ENCODE measurements at places on chromosomes 2 and 18. TPM values are rescaled to one million over a fixed set of nuclear protein-coding genes. Genes with fewer than 3 reads are reported as not detected.

GRCh38 chr2:172999641-173000386 lies 75.8 kb upstream of the MAP3K20 start:
- no peak for DNase-seq

The COL4A3 gene
- 4.4 TPM for total RNA-seq

The ZSWIM2 gene
- not detected for total RNA-seq

DNA sequence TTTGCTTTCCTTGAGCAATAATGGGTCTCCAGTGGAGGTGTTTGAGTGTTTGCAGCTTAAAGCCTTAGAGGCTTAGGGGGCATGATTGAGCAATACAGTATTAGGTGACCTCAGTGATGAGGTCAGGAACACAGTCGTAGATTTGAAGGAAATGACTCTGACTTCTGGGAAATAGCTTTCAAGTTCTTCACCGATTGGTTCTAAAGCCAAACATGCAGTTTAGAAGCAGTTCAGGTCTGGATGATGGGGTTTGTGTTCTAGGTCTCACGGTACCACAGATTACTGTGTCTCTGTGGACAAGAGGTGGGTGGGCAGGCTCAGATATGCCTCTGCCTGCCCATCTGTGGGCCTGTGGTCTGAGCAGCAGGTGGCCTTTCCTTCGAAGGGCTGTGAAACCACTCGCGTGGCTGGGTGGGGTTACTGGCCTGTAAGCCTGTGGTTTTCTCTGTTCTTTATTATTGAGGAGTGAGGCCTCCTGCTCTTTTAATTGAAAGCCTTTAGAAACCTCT lies 7.8 kb downstream of the MTHFD2 start:
- no peak for DNase-seq

- DNase-seq, result no peak
Observed at GRCh38 chr2:19351899-19352697, 6.3 kb downstream of the OSR1 start.

The SERPINB10 gene
- total RNA-seq, result not detected

DNA sequence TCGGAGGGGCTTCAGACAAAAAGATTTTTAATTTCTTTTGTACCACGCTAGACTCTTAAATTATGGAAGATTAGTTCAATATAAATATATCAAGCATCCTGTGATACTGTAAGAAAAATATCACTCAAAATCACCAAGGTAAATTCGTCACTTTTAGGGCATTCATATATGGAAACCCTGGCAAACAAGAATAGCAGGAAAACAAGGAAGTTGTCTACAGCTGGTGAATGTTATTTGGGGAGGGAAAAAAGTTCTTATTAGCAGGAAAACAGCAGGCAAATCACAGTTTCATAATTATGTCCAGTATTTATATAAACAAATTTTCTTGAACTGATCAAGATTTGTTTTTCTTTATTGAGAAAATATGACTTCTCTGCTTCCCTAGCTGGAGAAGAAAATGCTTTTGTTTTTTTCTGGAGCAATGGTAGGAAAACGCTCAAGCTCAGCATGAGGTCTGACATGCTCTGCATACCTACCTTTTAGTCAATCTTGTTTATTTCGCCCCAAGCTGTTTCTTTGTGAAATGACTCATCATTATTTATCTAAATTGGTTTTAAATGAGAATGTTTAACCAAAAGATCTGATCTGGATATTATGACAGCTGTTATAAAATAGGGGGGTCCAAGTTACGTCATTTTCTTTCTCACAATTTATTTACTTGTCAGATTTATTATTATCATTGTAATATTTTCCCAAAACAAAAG lies 14.7 kb downstream of the LINC00305 start:
- DNase-seq, result no peak

- no peak for DNase-seq
Observed at GRCh38 chr18:26322890-26323653, 96.8 kb downstream of the TAF4B start.

GRCh38 chr18:35463050-35463449 lies 34.7 kb downstream of the INO80C start:
- DNase-seq, result no peak

GRCh38 chr2:23695890-23696751 lies 230.8 kb downstream of the ATAD2B start:
- no peak for DNase-seq

- no peak for DNase-seq
Observed at GRCh38 chr2:2744107-2744506, 413.0 kb upstream of the MYT1L start.

- DNase-seq, result no peak
Observed at GRCh38 chr18:53629337-53629736, 595.1 kb downstream of the MBD2 start.

The MAP2 gene
- total RNA-seq, result 6.2 TPM

GRCh38 chr2:213252206-213252605 lies 32.1 kb upstream of the SPAG16 start:
- no peak for DNase-seq

The MALL gene
- total RNA-seq, result 11.8 TPM

GRCh38 chr18:9835825-9836224 lies 49.9 kb upstream of the TXNDC2 start:
- no peak for DNase-seq

- DNase-seq, result no peak
Observed at GRCh38 chr2:29074411-29074810, at the start of gene PCARE. TSS of gene PCARE (minus strand) at chr2:29074523. CDS start at chr2:29074261, 262 bp downstream.

- no peak for DNase-seq
Observed at GRCh38 chr2:65917986-65918385, 485.6 kb upstream of the SPRED2 start.

DNA sequence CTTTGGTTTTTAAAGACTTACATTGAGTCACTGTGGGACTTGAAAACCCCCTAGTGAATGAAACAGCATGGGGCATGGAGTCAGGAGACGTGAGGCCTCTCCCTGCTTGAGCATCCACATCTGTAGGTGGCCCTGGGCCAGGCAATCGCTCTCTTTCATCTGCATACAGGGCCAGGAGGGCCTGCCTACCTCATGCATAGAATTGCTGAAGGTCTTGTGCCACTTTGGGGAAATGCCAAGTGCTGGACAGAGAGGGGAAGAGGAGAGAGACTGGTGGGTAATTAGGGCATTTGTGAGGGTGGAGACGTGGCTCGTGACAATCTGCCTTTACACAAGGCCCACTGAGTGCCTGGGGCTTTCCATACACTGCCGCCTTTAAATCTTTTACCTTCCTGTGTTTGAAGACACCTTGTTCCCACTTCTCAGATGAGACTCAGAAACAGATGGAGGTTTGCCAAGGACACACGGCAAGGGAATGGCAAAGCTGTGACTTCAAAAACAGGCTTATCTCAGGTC lies 322.2 kb upstream of the HS6ST1 start:
- no peak for DNase-seq

The MC2R gene
- total RNA-seq, result not detected

GRCh38 chr2:45554073-45554741 lies 56.9 kb downstream of the SRBD1 start:
- DNase-seq, result no peak

The HOXD9 gene
- total RNA-seq, result 0.16 TPM

DNA sequence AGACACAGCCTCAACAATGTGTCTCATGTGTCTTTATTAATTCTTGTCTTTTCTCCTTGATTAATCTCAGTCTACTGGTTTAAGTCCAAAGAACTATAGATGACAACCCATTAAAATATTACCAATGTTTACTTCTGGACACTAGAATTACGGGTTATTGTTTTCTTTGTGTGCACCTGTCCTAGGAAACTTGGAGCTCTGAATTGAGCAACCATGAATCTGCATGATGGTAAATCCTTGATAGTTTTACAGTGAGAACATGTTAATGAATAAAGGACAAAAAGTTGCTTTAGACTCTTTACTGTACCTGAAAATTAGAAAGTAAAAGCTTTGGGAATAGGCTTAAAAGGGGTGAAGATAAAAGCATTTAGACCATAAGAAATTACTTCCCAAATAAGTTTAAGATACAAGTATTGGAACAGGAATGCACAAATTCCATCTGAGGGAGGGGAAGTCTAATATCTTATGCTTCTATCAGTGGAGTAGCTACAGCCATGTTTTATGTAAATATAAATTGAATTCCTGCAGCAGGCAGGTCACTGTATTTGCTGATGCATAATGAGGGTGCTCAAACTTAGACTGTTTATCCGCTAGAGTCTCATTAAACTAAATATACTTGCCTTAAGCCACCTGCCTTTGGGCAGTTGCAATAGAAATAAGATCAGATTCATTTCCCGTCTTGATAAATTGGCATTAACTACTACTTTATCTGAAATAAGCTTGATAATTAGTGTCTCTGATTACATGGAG lies 603.7 kb upstream of the GCFC2 start:
- no peak for DNase-seq

The UGT1A3 gene
- total RNA-seq, result not detected

DNA sequence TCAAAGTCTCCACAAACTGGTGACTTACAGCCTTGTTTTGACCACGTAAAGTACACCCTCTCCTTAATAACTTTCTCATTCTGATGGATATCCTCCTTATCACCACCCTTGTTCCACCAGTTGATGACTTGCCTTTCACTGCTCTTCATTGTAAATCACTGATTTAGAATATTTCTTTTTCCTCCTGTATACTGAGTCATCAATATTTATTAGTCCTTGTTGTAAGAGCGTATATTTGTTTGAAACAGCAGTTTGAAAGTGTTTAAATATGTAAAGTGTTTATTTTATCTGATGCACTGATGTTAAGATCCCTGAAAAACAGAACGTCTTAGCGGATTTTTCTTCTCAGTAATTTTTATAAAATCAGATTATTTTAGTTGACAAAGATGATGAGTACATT lies 34.2 kb upstream of the DYSF start:
- DNase-seq, result no peak

The SETBP1 gene
- 10.3 TPM for total RNA-seq

DNA sequence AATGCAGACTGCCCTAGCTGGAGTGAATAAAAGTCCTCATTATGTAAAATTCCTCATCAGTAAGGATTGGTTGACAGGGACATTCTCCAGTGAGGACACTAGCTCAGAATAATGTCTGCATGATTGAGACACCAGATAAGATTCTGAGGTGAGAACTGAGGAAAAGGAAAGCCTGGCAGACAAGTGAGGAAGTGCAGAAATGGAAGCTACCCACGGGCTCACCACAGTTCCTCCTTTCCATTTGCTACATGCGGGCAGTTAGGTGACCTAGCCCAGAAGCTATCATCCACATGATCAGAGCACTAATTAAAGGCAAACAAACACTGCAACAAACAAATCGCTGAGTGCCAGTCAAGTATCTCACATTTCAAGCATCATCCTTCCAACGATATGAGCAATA lies 27.7 kb downstream of the NETO1 start:
- no peak for DNase-seq

DNA sequence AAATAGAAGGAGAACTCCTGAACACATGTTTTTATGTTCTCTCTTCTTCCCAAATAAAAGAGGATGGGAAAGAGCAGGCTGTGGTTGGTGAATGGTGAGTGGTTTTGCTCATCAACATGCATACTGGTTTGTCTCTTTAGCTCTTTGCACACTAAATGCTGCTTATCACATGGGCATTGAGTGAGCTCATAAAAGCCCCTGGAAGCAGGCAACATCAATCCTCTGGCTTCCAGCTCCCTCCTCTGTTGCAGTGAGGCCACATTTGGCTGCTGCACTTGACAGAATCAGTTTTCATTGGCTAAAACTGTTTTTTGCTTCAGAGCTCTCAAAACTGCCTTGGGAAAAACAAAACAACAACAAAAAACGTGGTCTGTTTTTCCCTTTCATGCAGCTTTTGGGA lies 1308.2 kb upstream of the NRXN1 start:
- DNase-seq, result no peak

DNA sequence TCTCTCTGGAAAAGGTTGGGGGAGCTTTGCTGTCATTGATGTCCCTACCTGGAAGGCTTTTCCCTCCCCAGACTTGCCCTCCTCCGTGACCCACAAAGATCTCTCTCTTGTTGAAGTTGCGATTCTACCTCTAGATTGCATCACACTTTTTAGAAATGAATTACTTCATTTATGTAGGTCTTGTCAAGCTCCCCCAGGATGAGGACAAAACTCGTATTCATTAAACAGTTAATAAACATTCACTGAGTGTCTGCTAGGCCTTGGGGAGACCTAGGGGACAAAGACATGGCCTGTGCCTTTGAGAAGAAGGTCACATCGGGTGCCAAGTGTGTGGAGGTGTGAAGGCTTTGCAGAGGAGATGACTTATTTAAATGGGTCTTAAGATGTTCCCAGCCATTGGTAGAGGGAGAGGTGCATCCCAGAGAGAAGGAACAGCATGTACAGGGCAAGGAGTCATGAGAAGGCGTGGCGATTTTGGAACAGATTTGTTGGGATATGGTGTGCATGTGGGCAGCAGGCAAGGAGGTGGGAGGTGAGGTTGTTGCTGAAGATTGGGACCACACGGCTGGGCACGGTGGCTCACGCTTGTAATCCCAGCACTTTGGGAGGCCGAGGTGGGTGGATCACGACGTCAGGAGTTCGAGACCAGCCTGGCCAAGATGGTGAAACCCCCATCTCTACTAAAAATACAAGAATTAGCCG lies 9.8 kb upstream of the YWHAQ start:
- no peak for DNase-seq

DNA sequence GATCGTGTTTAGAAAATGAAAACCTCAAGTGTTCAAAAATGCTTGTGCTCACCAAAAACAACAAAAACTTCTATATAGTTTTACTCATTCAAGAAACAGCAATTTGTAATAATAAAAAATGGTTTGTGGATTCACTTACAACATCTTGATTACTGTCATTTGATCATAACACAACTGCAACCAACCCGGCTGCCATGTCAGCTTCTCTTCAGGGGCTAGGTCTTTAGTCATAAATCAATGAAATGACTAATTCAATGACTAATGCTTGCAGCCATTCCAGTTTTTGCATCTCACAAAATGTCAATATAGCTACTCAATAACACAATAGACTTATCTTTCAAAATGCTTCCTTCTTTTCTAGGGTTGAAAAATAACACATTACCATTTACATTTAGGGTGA lies 128.0 kb downstream of the OLA1 start:
- no peak for DNase-seq

- DNase-seq, result no peak
Observed at GRCh38 chr2:21422724-21423522, 299.2 kb downstream of the TDRD15 start.

The CDK5R2 gene
- total RNA-seq, result not detected

DNA sequence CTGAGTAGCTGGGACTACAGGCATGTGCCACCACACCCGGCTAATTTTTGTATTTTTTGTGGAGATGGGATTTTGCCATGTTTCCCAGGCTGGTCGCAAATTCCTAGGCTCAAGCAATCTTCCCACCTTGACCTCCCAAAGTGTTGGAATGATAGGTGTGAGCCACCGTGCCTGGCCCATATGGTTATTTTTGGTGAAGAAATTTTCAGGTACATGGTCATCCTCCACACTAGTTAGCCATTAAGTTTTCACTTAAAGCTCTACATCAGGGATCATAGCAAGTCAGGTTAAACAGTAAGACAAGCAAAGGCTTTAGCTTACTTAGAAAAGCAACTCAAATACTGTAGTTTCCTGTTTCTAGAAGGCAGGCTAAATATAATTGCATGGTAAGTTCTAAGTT lies 104.3 kb upstream of the GRB14 start:
- no peak for DNase-seq

The CGREF1 gene
- 0.80 TPM for total RNA-seq

- no peak for DNase-seq
Observed at GRCh38 chr18:61734396-61734795, 158.4 kb downstream of the RNF152 start.
